NCI-H345 (cell line): ENCODE measurements at places on chromosomes 1 and 21.

GRCh38 chr21:38968887-38969543 lies 163.3 kb downstream of the ETS2 start:
- DNase-seq, result no peak

- DNase-seq, result no peak
These were observed 9.9 kb upstream of the COA7 start for GRCh38 chr1:52707927-52708655.

GRCh38 chr21:31363720-31364119 lies 19.7 kb upstream of the TIAM1 start:
- DNase-seq, result no peak

DNA sequence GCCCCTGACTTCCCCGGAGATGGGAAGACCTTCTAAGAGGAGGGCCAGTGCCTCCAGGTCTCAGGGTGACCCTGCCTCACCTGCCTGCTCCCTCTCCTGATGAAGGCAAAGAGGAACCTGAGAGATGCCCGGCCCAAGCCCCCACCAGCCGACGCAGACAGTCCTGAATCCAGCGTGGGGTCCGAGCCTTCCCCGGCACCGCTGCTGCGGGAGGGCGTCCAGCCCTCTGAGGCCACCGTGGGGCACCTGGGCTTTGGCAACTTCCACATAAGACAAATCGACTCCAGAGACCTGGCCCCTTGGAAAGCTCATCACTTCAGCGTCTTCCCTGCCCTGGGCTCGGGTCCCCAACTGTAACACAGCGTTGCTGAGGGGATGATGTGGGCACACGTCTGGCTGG lies 122.2 kb downstream of the CASZ1 start:
- no peak for DNase-seq

- no peak for DNase-seq
These were observed 14.0 kb upstream of the PODN start for GRCh38 chr1:53047737-53048736.
